CD4-positive, alpha-beta T cell treated with Interleukin-6 at 100 ng/mL for 8 hours (primary cell): ENCODE measurements at places on chromosomes 7 and 10.

GRCh38 chr7:139300390-139300789 lies 40.7 kb upstream of the FMC1 start:
- no peak for DNase-seq

DNA sequence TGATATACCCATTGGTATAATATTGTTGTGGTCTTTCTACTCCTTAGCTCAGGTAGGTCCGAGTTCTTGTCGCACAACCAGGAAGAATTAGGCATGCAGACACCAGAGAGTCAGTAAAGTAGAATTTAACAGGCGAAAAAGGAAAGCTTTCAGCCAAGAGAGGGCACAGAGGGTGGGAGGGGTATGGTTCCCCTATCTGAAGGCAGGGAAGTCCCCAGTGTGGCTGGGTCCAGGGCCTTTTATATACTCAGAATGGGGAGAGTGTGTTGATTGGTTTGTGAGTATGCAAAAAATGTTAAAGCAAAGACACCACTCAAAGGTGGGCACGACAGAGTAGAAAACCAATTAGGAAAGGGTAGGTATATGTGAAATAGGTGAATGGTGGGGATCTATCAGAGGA lies 53.9 kb downstream of the IMMP2L start:
- DNase-seq = no peak

DNA sequence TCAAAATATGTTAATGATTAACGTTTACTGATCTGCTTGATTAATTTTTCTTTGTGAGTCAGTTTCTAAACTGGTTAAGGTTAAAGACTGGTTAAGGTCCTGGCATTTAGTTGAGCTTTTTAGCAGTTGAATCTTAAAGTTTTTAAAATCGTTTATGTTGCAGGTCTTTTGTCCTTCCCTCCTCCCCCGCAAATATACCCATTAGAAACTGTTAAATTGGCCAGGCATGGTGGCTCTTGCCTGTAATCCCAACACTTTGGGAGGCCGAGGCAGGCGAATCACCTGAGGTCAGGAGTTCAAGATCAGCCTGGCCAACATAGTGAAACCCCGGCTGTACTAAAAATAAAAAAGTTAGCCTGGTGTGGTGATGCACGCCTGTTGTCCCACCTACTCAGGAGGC lies 100.9 kb downstream of the PODXL start:
- DNase-seq = no peak

GRCh38 chr7:149719912-149720335 lies 53.5 kb downstream of the ZNF467 start:
- no peak for DNase-seq

- no peak for DNase-seq
These were observed 13.4 kb downstream of the CNTNAP2 start for GRCh38 chr7:146129997-146130396.

DNA sequence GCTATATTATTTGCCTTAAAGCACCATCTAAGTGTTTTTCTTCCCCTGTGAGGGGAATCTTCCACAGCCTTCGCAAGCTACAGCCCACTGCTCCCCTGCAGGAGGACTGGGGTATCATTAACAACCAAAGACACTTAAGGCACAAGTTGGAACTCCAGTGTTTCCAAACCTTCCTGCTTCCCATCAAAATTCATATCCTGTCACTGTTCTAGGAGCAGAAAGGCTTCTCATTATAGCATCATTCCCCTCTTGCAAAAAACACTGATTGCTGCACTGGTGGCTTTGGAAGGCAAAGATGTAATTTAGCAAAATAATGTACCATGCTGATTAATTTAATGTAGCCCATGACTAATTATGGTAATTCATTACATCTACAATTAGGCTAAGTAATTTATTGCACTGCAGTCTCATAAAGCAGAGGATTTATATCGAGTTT lies 207.2 kb downstream of the SKAP2 start:
- DNase-seq = no peak
